ENCODE measurements at places on chromosomes 3 and 15.

DNA sequence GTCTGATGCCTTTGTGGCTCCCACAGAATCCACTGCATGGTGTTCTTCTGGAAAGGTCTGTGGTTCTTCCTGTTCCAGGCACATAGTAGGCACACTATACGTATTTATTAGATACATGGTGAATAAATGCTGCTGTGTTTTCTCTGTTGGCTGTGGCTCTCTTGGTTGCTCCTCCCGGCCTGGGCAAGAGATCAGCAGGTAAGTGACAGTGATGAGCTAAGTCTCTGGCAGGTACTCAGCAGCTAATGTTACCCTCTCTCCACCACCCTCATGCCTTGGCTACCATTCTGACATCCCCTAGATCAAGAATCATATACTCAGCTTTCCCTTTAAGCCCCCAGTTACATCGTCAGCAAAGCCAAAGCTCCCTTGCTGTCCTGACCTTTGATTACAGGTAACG, 8.4 kb downstream of the SV2B start:
- no peak for DNase-seq

DNA sequence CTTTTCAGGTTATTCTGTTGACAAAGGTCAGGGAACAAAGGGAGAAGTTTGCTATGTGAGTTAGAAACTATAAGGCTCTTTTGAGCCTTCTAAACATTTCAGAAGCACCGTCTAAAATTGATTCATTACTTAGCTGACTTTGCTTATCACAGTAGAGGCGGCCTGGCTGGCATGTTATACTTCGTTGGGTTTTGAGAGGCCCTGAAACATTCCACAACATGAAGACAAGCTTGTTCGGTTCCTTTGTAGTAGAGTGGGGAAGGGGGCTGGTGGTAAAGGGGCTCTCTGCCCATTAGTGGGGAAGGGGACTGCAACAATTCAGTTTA, 23.6 kb downstream of the ZBTB38 start:
- DNase-seq: no peak

DNA sequence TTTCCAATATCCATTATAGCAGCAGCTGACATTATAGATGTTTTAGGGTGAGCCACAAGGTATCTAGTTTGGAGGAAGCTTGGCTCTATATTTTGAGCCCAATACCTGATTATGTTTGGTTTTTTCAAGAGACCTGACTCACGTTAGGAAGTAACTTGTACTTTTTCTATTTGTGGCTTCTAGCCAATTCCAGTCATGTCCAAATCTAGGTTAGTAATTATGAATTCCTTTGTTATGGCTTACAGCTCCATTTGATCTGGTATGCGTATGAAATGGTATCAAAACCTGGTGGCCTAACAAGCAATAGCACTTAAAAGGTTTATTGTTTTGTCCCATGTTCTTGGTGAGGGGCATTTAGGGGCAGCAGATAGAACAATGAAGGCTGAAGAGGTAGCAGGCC, 115.9 kb downstream of the TOP2B start:
- no peak for DNase-seq

GRCh38 chr3:94909726-94910125, 846.9 kb downstream of the NSUN3 start:
- no peak for DNase-seq

DNA sequence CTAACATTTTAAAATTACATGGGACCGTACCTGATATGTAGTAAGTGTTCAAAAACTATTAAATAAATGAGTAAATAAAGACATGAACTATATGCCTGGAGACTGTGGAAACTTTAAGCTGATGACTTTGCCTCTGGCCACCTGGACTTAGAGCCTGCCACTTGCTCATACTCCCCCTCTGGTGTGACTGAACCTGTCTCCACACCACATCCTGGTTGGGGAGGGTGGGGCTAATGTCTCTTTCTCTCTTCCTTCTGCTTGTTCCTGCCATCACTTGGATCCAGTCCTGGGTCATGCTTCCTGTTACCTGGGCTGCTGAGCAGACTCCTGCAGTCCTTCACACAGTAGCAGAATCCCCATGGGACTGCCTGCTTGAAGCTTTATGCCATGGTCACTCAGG, 8.2 kb upstream of the TMEM158 start:
- DNase-seq: no peak

DNA sequence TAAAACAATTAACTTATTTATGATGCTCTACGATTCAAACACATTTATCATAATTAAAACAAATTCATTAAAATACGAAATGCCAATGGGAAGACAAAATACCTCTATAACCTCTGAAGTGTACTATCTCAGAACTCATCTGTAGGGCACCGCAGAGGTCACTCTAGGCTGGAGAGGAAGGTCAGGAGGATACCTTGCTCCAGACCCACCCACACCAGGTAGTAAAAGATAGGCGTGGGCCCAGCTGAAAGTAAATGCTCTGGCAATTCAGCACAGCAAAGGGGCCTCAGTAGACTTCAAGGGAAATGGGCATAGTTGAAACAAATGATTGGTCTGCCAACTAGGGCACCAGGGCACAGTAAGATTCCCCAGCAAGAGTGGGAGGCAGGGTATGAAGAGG, 26.0 kb upstream of the SPPL2A start:
- no peak for DNase-seq

DNA sequence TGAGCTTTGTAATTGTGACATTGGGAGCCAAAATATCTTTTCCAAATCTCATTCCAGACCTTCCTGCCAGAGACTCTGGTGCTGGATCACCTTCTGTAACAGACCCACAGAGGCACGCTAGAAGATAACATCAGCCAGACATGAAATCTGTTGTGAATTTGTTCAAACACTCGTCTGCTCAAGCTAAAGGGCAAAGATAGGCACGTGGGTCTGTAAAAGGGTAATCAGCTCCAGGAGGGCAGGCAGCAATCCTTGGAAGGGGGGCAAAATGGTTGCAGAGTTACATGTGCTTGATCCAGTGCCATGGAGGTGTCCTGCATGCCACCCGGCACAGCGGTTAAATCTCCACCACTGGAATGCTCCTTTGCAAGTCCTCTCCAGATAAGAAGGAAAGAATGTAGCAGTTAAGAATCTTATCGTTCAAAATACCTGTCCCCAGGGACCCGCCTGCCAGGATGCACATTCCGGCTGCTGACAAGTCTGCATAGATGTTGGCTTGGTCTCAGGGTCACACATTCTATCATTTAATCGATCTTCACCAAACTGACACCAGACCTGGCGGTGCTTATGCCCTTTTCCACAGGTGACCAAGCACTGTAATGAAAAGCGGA, 74.8 kb downstream of the ADAMTS9 start:
- no peak for DNase-seq

- DNase-seq: no peak
Measured at GRCh38 chr3:174094669-174095068, 697.1 kb downstream of the NLGN1 start.

- DNase-seq: no peak
Measured at GRCh38 chr3:140472306-140473020, 205.4 kb upstream of the TRIM42 start.

- no peak for DNase-seq
Measured at GRCh38 chr3:183182732-183183610, 20.4 kb upstream of the LAMP3 start.

GRCh38 chr15:58957101-58957973, 23.9 kb upstream of the SLTM start:
- DNase-seq: no peak

DNA sequence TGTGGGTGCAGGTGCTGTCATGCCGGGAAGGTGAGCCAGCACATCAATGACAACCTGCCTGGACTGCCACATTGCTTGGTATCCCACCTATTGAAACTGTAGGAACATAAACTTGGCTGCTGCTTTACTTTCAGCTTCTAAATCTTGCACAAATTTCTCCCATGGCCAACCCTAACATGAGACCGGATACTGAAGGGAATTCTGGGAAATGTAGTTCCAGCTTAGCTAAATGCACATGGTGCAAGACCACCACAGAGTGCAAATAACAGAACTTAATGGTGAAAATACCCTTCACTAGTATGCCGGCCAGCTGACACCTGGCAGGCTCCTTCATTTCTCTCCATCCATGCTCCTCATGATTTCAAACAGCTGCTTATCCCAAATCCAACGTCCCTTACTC, 247.4 kb downstream of the ARRDC4 start:
- DNase-seq: no peak

- DNase-seq: no peak
Measured at GRCh38 chr3:15339786-15340215, 7.4 kb upstream of the SH3BP5 start.

DNA sequence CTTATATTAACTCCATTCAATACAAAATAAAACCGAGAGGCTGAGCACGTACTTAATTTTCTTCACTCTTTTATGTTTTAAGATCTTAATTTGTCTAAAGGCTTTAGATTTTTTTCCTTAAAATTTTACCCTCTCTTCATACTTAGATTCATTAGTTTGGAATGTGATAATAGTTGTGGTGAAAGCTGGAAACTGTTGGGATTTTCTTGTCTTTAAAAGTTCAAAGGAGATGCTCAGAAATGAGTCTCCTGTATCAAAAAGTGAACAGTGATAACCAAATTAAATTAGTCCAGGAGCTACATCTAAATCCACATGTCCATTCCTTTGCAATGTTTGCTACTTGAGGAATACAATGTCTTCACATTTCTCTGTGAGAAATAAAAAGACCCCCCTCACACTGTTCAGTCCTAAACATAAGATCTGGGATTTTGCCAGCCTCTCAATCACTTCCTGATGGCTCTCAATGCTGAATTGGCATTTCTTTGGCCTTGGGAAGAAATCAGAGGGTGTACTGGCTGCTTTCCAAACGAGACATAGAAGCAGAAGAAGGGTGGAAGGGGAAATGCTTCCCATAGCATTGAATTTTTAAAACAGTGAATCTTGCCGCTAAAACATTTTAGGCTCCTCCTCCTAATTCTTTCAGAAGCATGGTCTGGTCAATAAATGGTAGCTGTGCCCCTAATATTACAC, 245.0 kb downstream of the SHOX2 start:
- DNase-seq: no peak

DNA sequence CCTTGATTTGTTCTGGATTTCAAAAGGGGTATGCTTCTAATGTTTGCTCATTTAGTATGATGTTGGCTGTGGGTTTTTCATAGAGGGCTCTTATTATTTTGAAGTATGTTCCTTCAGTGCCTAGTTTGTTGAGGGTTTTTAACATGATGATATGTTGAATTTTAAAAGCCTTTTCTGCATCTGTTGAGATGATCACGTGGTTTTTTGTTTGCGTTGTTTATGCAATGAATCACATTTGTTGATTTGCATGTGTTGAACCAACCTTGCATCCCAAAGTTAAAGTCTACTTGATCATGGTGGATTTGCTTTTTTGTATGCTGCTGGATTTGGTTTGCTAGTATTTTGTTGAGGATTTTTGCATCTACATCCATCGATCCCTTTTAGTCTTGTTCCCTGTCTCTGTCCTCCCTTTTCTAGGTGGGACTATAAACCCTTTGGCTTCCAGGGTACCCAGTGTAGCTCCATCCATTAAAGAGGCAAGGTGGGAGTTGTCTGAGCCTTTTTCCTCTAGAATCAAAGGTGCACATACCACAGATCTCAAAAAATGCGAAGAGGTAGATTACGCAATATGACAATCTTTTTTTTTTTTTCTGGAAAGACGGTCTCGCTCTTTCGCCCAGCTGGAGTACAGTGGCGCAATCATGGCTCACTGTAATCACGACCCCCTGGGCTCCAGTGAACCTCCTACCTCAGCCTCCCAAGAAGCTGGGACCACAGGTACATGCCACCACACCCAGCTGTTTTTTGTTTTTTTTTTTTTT, 221.6 kb upstream of the UBE2E1 start:
- DNase-seq: no peak

DNA sequence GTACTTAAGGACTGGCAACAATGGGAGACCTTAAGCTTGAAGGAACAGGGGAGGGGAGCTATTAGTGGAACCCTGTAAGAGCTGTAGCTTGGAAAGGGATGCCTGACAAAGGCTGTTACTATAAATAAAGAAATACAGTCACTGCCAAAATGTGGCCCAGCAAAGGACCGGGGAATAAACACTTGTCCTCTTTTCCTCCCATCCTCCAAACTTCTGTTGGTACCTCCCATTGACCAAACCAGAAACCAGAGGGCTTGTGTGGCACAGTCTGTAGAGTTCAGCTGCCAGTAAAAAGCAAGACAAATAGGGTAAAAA, 25.1 kb upstream of the TCF12 start:
- DNase-seq: no peak

- DNase-seq: no peak
Measured at GRCh38 chr3:94294806-94295205, 231.9 kb downstream of the NSUN3 start.

GRCh38 chr3:152322756-152323155, 54.0 kb downstream of the MBNL1 start:
- no peak for DNase-seq

DNA sequence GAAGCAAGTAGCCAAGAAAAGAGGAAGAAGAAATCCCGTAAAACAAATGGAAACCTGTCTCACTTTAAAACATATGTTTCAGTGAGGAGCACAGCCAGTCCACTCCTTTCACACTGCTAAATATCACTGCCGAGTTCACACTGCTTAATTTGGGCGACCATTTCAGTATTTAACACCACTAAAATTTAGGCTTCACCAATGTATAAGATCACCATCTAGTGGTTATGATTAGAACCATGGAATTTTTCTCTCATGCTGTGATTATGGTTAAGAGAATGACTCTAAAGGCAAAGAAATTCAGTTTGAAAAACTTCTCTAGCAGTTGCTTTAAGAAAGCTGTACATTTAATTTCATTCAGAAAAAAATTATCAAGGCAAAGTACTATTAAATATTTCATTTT, 16.6 kb downstream of the SLC4A7 start:
- no peak for DNase-seq

DNA sequence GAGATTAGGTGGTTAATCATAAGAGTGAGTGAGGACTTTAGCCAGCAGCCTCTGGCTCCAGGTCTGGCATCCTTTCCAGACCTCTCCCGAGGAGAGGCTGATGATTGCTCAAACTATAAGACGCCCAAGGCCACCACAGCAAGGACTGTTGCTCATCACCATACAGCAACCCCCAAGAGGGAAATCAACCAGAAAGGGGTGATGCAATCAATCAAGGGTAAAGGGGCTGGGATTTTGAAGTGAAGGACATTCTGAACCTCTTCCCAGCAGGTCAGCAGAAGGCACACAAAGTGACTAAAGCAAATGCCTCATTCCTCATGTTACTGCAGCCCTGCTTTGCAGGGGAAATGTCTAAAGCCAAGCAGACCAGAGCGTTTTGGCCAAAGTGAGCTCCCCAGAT, 247.3 kb upstream of the IGF1R start:
- DNase-seq: peak; percentile 48
